ENCODE measurements at places on chromosomes 7 and 10. TPM values are rescaled to one million over a fixed set of nuclear protein-coding genes. Genes with fewer than 3 reads are reported as not detected.

LEP gene
- total RNA-seq: 0.31 TPM

MOGAT3 gene
- not detected for total RNA-seq

FKBP6 gene
- 45.4 TPM for total RNA-seq

FOXI2 gene
- total RNA-seq: 0.47 TPM

PRSS58 gene
- total RNA-seq: 10.6 TPM
